ENCODE measurements at places on chromosomes 1 and 21.

- DNase-seq = no peak
Observed at GRCh38 chr1:89608319-89608983, 24.5 kb upstream of the LRRC8C start.

- DNase-seq = peak; percentile 63
Observed at GRCh38 chr1:246827396-246827795, 103.2 kb downstream of the SCCPDH start.

- no peak for DNase-seq
Observed at GRCh38 chr1:93839307-93839706, 39.7 kb downstream of the DNTTIP2 start.

DNA sequence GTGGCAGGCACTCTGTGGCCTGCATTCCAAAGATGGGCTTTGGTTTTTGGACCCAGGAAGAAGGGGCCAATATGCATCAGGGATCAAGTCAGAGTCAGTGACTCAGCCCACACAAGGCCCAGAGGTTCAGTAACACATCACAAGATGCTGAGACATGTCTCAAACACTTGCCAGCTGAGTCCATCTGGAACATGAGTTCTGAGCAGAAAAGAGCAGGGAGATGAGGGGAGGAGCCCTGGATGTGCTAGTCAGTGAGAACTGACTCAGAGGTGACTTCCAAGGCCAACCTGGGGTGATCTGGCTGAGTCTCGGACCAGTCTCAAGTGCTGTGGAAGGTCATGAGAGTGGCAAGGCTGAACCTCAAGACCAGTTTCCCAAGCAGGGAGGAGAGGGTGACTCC is 150.1 kb downstream of the CDC7 start:
- DNase-seq = peak; percentile 8

DNA sequence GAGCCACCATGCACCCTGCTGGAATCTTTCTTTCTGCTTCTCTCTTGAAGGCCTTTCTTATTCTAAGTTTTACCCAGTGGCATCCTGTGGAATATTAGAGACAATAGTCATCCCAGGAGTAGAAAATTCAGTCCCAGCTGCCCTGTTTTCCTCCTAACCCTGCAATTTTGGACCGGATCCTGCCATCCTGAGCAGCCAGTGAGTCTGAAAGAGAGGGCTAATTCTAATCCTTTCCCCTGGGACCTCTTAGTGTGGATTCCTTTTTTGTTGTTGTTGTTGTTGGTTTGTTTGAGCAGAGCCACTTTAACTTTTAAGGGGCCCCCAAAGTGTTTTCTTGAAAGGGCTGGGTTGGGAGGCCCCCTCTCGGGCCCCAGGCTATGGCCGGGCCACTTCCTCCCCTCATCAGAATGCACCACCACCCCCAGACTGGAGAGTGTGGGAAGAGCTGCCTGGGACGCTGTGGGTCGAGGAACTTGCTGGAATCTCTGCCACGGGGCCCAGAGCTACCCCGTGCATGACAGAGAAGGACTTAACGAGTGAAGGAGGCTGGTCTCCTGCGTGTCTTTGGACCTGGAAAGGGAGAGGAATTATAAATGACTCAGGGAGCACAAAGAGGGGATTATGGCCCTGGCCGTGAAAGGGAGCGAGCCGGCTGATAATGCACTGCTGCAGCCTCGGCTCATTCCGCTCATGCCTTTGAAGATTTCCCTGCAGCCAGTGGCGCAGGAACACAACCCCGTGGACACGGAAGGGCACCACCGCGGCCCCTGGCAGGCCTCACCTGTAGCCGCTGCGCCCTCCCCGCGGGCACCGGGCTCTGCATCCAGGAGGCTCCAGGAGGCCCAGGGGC is 81.0 kb upstream of the AKT3 start:
- no peak for DNase-seq

GRCh38 chr21:39854572-39854971 is 12.7 kb upstream of the PCP4 start:
- no peak for DNase-seq

GRCh38 chr1:68780919-68781318 is 284.0 kb upstream of the DEPDC1 start:
- no peak for DNase-seq

- DNase-seq = no peak
Observed at GRCh38 chr1:104264521-104264920, 514.8 kb downstream of the AMY1C start.

GRCh38 chr1:208071435-208072031 is 160.6 kb upstream of the CD34 start:
- DNase-seq = no peak

DNA sequence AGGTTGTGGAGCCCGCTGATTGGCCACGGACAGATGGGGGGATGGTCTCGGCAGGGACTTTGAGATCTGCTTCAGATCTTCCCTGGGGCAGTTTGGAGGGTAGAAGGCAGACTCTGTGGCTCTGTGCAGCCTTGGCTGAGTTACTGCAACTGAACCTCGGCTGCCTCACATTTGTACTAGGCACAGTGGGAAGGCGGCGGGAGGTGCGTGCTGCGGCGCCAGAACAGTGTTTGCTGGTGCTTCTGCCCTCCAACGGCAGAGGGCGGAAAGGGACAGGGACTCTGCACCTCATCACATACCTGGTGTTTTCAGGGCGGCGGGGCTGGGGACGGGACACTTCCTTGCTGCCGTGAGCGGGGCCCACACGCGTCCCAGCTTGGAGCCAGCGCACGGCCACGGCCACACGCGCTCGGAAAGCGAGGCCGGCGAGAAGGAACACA is 26.2 kb downstream of the SLC66A1 start:
- DNase-seq = no peak

DNA sequence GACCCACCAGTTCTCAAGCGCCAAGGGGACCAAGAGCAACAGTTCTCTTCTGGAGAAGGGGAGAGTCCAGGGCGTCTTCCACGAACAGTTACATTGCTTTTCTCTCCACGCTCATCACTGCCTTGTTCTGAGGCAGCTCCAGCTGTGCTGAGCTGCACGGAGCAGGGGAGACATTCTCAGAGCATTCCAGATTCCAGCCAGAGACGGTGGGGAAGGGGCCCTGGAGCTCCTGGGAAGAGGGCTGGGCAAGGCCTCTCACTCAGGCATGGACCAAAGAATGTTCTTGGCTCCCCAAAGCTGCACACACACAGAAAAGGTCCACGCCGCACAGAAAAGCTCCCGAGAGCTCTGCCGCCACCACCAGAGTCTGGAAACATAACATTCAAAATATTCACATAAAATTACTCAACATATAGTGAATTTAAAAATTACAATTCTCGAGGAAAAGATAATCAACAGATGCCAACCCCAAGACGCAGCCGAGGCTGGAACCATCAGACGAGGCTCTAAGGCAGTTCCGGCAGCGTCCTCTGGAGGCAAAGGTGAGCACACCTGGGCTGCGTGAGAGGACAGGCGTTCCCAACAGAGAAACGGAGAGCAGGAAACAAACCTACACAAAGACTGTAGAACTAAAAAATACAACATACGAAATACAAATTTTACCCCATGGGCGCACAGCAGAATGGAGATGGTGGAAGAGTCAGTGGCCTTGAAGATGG is 40.5 kb downstream of the UBE2G2 start:
- peak; percentile 2 for DNase-seq

- no peak for DNase-seq
Observed at GRCh38 chr1:77832901-77833300, 53.5 kb downstream of the MIGA1 start.

GRCh38 chr1:9842073-9842711 is 18.4 kb upstream of the CLSTN1 start:
- DNase-seq = no peak

DNA sequence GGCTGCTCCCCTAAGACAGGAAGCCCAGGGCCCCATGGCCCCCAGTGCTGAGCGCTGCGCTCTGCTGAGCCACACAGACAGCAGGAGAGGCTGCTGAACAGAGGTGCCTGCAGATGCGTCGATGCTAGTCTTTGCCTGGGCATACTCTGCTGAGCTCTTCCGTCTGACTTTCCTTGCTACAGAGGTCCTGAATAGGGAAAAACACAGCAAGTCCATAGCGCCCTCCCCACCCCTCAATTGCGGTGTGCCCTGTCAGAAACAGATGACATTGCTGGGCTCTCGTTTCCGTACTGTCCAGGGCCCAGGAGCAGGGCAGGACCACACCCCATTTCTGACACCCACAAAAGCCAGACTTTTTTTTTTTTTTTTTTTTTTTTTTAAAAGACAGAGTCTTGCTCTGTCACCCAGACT is 252.5 kb downstream of the SDCCAG8 start:
- no peak for DNase-seq

- DNase-seq = no peak
Observed at GRCh38 chr1:213296558-213296957, 245.5 kb downstream of the RPS6KC1 start.

DNA sequence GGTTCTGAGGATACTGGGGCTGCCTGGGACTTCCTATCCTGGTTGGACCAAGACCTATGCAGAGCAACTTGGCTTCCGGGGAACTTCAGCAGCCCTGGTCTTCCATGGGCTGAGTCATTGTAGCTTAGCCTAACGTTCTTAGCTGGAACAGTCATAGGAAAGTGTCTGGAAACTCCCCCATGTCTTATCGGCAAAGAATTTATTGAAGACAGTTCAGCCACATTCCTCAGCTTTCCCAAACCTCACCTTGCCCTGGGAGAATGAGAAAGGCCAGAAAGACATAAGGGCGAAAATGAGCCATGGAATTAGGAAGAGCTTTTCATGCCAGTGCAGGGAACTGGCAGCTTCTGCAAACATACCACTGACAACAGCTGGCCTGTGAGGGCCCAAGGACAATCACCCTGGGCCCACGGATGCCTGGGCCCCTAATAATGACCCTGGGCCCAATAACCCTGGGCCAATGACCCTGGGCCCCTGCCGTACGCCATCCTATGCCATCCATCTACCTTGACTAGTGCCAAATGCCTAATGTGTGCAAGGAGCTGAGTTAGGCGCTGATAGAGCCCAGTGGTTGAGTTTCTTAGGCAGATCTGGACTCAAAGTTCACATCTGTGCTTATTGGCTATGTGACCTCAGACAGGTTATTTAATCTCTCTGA is 114.4 kb upstream of the GADD45A start:
- no peak for DNase-seq

DNA sequence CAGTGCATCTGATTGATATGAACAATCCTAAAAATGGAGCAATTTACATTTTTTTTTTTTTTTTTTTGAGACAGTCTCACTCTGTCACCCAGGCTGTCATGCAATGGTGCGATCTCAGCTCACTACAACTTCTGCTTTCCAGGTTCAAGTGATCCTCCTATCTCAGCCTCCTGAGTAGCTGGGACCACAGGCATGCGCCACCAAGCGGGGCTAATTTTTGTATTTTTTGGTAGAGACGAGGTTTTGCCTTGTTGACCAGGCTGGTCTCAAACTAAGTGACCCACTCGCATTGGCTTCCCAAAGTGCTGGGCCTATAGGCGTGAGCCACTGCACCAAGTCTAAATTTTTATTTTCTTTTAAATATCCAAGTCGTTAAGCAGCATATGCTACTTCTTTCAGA is 109.0 kb downstream of the FAF1 start:
- DNase-seq = no peak

GRCh38 chr1:240030236-240030635 is 61.4 kb upstream of the FMN2 start:
- no peak for DNase-seq

GRCh38 chr1:5662744-5663126 is 329.5 kb downstream of the NPHP4 start:
- DNase-seq = no peak

GRCh38 chr21:31196724-31197123 is 147.3 kb downstream of the TIAM1 start:
- no peak for DNase-seq

DNA sequence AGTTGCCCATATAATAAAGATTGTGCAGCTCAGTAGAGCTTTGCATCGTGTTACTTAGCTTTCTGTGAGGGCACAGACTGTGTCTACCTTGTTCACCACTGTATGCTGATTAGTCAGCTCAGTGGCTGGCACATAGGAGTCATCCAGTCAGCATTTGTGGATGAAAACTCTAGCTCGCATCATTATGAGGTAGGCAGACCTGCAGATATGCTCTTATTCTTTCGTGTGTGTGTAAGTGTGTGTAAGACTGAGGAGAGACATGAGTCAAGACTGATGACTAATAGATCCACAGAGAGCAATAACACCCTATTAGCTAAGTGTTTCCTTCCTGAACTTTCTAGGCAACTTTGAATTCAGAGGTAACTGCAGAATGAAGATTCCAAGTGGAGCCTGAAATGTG is 17.1 kb downstream of the TTF2 start:
- DNase-seq = peak; percentile 58

DNA sequence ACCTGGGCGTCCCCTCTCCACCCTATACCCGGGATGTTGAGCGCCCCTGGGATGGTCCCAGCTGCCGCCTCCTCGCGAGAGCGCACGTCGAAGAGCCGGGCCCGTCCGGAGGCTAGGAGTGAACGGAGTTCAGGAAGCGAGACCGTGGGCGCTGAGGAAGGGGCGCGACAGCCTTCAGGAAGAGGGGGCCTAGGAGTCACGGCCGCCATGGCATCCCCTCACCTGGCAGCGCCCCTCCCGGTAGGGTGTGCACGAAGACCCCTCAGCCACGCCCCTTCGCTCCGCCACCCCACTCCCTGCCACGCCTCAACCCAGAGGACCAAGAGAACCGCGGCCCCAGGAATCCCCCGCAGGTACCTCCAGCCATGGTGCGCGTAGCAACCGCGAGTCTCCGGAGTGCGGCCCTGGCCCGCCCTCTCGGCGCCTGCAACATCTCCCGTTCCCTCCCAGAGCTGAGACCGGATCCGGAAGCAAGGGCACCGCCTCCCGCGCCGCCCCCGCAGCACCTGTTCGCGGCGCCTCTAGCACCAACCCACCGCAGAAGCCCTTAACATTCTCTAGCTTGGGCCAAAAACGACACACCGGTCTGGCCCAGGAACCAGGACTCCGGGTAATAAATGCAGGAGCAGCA is at the start of gene TSTD1:
Gene TSTD1, minus strand, starts transcription at position 442 of the 631 bp plus-strand sequence. Its CDS starts 75 bp downstream, at position 367.
- DNase-seq = no peak

- DNase-seq = no peak
Observed at GRCh38 chr1:116310180-116310579, 62.9 kb upstream of the ATP1A1 start.

DNA sequence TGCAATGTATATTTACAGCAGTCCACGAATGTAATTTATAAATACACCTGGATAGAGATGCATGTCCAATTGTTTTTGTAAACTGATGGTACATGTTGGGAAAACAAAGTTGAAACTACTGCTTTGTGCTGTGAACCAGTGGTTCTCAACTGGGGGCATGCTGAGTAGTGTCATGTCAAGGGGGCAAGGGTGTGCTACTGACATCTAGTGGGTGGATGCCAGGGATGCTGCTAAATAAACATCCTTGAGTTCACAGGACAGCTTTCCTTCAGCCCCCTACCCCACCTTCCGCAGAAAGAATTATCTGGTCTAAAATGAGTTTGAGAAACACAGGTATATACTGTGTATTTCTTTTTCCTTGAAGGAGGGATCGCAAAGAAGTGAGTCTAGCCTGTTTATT is 95.9 kb downstream of the RASAL2 start:
- peak; percentile 47 for DNase-seq

- no peak for DNase-seq
Observed at GRCh38 chr1:156433602-156434001, 64.6 kb downstream of the RHBG start.

GRCh38 chr1:34178072-34178471 is 1.4 kb downstream of the C1orf94 start:
- DNase-seq = no peak

GRCh38 chr1:167173516-167174184 is 47.0 kb upstream of the POU2F1 start:
- no peak for DNase-seq

- DNase-seq = no peak
Observed at GRCh38 chr1:163531345-163531744, 209.6 kb downstream of the NUF2 start.

Data from NCI-H460 (cell line).